ENCODE measurements at places on chromosomes 7 and 10. TPM values are rescaled to one million over a fixed set of nuclear protein-coding genes. Genes with fewer than 3 reads are reported as not detected.

HABP2 gene
- total RNA-seq, result 0.04 TPM

TMEM229A gene
- total RNA-seq, result not detected

NRG3 gene
- total RNA-seq, result not detected

PRSS1 gene
- total RNA-seq, result not detected

EGFR gene
- 101 TPM for total RNA-seq

ZNF487 gene
- total RNA-seq, result 2.9 TPM

SLC37A3 gene
- 14.4 TPM for total RNA-seq

SLC26A5 gene
- not detected for total RNA-seq

RASA4B gene
- total RNA-seq, result 2.8 TPM

OR13A1 gene
- total RNA-seq, result 0.32 TPM

DRGX gene
- not detected for total RNA-seq

ING3 gene
- total RNA-seq, result 9.0 TPM

ENO4 gene
- not detected for total RNA-seq

ZNF804B gene
- not detected for total RNA-seq

TMEM270 gene
- not detected for total RNA-seq

STEAP1B gene
- total RNA-seq, result 2.0 TPM

VIPR2 gene
- total RNA-seq, result 0.04 TPM

TBXAS1 gene
- total RNA-seq, result 10.8 TPM

C10orf67 gene
- 0.08 TPM for total RNA-seq

EN2 gene
- not detected for total RNA-seq

CPA2 gene
- not detected for total RNA-seq

CAMK2G gene
- 18.9 TPM for total RNA-seq

EBLN1 gene
- total RNA-seq, result not detected

Measured in esophagus mucosa (tissue), 1 donor.